Esophagus muscularis mucosa (tissue), 4 donors: ENCODE measurements at places on chromosomes 12 and 14. TPM values are rescaled to one million over a fixed set of nuclear protein-coding genes. Genes with fewer than 3 reads are reported as not detected.
A peak's percentile ranks its signal among the peaks of the same experiment; 100 is the strongest.

- no peak overlapping the region for H3K4me3 ChIP-seq
- DNase-seq, result no peak
- no peaks in the 10 kb centered on the region for H3K36me3 ChIP-seq
Observed at GRCh38 chr14:104370256-104370870, 209.2 kb upstream of the C14orf180 start.

Gene RASSF9
- total RNA-seq, result 2.6 TPM

DNA sequence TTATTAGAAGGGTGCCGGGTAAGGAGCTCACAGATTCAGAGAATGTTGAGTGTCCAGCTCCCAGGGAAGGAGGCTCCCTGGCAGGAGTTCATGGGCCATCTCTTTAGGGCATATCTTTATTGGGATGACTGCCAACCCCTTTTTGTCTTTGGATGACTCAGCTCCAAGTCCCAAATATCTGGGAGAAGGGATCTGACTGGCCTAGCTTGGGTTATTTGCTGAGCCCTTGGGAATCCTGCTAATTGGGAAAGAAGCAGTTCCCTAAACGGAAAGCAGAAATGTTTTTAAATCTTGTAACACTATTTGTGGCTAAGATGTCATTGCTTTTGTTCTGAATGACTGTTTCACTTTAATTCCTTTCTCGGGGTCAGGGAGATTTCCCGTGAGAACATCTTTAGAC lies 12.6 kb downstream of the DDX55 start:
- no peak overlapping the region for H3K4me3 ChIP-seq
- H3K4me1 ChIP-seq, result no peaks in the 10 kb centered on the region
- no peak overlapping the region for H3K27ac ChIP-seq
- no peak for DNase-seq

DNA sequence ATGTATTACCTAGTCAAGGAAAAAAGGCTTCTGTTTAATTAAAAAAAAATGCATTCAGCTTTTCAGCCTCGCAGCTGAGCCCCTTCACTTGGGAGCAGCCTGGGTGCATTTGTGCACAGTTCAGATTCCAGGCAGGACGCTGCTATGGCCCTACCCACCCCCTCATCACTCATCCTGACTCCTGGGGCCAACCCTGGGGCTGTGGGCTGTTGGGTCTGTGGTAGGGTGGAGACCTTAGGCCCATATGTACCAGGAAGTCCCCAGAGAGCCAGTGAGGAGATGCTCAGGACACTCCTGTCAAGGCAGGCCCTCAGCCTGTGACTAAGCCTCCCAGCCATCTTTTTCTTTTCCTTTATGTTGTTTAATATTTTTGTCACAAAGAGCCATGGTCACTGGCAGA lies 9.3 kb upstream of the CDCA4 start:
- H3K4me3 ChIP-seq, result no peak overlapping the region
- no peaks in the 10 kb centered on the region for H3K4me1 ChIP-seq
- no peaks in the 10 kb centered on the region for H3K27me3 ChIP-seq
- no peak for DNase-seq
- H3K36me3 ChIP-seq, result no peaks in the 10 kb centered on the region

DNA sequence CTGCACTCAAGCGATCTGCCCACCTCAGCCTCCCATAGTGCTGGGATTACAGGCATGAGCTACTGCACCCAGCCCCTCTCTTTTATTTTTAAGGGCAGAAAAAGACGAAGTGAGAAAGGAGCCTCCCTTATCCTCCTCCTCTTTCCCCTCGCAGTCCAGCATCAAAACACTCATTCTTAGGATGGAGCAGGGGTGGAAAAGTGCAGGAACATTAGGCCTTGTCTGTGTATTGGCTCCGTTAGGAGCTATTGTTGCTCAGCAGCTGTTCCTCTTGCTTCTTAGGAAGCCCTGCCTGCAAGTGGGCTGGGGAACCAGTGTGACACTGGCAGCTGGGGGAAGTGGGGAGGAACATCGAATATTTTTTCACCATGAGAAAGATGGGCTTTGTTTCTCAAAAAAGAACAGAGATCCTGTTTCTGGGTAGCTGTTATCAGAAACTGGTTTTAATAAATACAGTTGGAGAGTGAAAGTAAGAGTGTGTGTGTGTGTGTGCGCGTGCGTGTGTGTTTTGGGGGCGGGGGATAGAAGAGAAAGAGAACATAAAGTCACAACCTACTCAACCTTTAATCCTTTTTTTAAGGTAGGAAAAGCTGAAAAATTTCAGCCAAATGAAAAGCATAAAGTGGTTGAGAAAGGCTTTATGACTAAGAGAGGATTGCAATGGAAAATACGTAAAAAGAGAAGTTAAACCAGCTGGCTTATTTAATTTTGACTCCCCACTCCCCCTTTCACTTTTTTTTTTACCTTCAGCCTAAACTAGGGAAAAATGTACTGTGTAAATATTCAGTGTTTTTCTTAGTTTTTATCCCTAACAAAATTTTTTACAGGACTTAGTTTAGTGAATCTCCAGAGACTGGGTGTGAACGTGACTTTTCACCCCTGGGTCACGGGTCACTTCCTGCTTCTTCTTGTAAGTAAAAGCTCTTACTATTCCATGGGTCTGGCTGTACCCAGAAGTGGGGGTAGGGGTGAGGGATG lies 197.2 kb upstream of the PLEKHG7 start:
- H3K27me3 ChIP-seq, result no peaks in the 10 kb centered on the region
- DNase-seq, result no peak
- H3K27ac ChIP-seq, result peak overlapping the region; percentile 74
- H3K36me3 ChIP-seq, result no peaks in the 10 kb centered on the region

- no peaks in the 10 kb centered on the region for H3K36me3 ChIP-seq
- H3K27me3 ChIP-seq, result no peaks in the 10 kb centered on the region
- H3K27ac ChIP-seq, result no peak overlapping the region
Observed at GRCh38 chr12:96811083-96811482, 96.0 kb upstream of the NEDD1 start.

- H3K36me3 ChIP-seq, result no peaks in the 10 kb centered on the region
- H3K27ac ChIP-seq, result no peak overlapping the region
- DNase-seq, result no peak
Observed at GRCh38 chr14:92511453-92512238, 1.9 kb upstream of the RIN3 start.

GRCh38 chr14:69315301-69315700 lies 55.3 kb downstream of the GALNT16 start:
- no peak overlapping the region for H3K27ac ChIP-seq
- peaks cover 21% of the 10 kb centered on the region for H3K4me1 ChIP-seq
- no peaks in the 10 kb centered on the region for H3K27me3 ChIP-seq

Gene NRIP2
- total RNA-seq, result 9.7 TPM

DNA sequence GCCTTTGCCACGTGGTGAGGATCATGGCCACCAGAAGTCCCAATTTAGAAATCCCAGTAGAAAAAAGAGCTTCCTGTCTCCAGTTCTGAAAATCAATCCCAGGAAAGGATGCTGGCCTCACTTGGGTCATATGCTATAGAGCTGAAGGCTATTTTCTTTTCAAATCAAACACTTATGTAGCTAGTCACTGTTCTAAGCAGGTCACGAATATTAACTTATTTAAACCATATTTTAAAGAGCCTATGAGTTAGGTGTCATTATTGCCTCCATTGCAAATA lies 97.5 kb downstream of the VCPKMT start:
- H3K27ac ChIP-seq, result peak overlapping the region; percentile 23
- peaks cover 23% of the 10 kb centered on the region for H3K4me1 ChIP-seq
- H3K36me3 ChIP-seq, result no peaks in the 10 kb centered on the region
- H3K27me3 ChIP-seq, result no peaks in the 10 kb centered on the region

GRCh38 chr12:123761841-123762714 lies at the start of gene DNAH10:
Gene DNAH10, plus strand, starts transcription at chr12:123762301. Its CDS starts 36 bp downstream, at chr12:123762337.
- peaks cover 12% of the 10 kb centered on the region for H3K4me1 ChIP-seq
- H3K27ac ChIP-seq, result no peak within 1 kb of the TSS
- peak within 1 kb of the TSS; percentile 56 for H3K4me3 ChIP-seq
- H3K36me3 ChIP-seq, result peaks cover 29% of the 10 kb centered on the region

DNA sequence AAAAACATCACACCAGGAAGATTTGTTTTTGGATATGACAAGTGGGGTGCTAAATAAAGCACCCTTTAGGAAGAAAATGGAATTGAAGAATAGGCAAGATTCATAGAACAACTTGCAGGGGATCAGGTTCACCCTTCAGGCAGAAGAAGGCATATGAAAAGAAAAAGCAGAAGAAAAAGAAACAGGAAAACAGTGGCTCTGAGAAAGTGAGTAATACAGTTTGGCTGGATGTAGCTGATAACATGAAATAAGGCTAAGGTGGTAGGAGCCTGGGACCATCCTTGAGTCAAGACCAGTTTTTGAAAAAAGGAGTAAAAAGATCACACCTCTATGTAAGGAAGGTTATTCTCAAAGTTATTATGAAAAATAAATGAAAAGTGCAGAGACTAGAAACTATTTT lies 42.4 kb downstream of the TRIP11 start:
- H3K4me3 ChIP-seq, result no peak overlapping the region
- H3K27ac ChIP-seq, result no peak overlapping the region
- no peak for DNase-seq
- peaks cover 19% of the 10 kb centered on the region for H3K4me1 ChIP-seq

GRCh38 chr12:104632724-104633201 lies 176.0 kb downstream of the CHST11 start:
- H3K27ac ChIP-seq, result no peak overlapping the region
- no peak for DNase-seq
- no peaks in the 10 kb centered on the region for H3K27me3 ChIP-seq
- no peaks in the 10 kb centered on the region for H3K4me1 ChIP-seq
- H3K36me3 ChIP-seq, result no peaks in the 10 kb centered on the region

- H3K36me3 ChIP-seq, result peaks cover 50% of the 10 kb centered on the region
- DNase-seq, result no peak
Observed at GRCh38 chr14:55138091-55138490, 9.0 kb downstream of the LGALS3 start.

DNA sequence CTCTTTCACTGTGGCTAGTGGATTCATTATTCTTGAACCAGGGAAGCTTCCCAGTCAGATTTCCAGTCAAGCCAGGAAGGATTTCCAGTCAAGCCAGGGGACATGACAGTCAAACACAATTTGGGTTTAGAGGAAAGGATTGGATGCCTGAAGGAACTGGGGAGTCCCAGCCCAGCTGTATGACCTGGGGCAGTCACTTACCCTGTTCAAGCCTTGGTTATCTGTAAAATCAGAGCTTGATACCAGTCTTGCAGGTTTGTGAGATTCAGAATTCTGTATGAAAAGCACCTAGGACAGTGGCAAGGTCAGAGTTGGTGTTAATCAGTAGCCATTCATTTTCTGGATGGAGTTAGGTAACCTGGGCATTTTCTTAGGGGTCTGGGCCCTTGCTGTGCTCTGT lies 152.7 kb downstream of the CHST11 start:
- H3K36me3 ChIP-seq, result no peaks in the 10 kb centered on the region
- no peak for DNase-seq
- no peaks in the 10 kb centered on the region for H3K27me3 ChIP-seq
- peaks cover 6% of the 10 kb centered on the region for H3K4me1 ChIP-seq
- no peak overlapping the region for H3K4me3 ChIP-seq

GRCh38 chr12:65609359-65609771 lies 214.9 kb upstream of the HMGA2 start:
- no peaks in the 10 kb centered on the region for H3K27me3 ChIP-seq
- no peaks in the 10 kb centered on the region for H3K4me1 ChIP-seq
- no peak overlapping the region for H3K4me3 ChIP-seq
- no peak overlapping the region for H3K27ac ChIP-seq
- H3K36me3 ChIP-seq, result no peaks in the 10 kb centered on the region
- DNase-seq, result no peak
